ENCODE measurements at places on chromosomes 12 and 14.
A peak's percentile ranks its signal among the peaks of the same experiment; 100 is the strongest.

DNA sequence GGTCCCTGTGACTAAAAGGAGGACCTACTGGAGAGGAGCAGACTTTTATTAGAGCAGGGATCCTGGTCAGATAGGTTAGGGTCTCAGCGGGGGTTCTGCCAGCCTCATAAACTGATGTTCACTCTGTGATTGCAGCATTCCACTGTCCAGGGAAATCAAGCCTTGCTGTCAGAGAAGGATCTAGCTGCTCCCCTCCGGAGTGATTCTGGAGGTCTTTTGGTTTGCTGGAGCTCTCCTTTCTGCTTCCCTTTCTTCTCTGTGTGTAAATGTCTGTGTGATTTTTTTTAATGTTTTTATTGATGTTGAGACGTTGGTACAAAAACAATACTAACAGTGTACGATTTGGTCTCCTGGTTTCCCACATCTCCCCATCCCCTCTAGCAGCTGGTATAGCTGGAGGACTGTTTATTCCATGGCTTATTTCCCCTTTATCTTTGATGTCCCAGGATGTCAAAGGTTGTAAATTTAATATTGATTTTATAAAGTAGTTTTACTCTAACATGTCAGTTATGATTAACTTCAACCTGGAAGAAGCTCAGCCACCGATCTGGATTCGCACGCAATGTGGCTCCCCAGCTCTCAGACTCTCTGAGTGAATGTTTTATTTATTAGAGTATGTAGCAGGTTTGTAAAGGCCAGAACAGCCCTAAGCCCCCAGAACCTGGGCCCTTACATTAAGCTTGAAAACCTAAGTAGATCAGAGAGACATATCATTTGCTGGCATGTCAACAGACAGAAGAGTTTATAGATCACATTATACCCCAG is 202.3 kb upstream of the G2E3 start:
- no peak for DNase-seq

DNA sequence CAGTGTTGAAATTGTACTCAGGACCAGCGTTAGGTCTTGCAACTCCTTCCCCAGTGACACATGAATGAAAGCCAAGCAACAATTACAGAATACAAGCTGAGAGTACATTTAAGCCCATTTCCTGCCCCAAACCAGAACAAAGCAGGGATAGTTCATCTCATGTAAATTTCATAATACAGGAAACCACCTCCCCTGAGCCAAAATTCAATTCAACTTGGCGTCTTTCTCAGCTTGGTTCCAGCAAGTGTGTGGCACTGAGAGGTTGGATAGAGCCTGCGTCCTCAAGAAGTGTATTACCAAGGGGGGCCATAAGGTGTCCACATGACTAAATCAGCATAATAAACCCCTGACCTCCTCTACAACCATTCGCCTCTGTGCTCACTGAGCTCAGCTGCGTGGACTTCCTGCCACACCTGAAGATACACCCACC is 278.9 kb upstream of the CRY1 start:
- no peak for DNase-seq

DNA sequence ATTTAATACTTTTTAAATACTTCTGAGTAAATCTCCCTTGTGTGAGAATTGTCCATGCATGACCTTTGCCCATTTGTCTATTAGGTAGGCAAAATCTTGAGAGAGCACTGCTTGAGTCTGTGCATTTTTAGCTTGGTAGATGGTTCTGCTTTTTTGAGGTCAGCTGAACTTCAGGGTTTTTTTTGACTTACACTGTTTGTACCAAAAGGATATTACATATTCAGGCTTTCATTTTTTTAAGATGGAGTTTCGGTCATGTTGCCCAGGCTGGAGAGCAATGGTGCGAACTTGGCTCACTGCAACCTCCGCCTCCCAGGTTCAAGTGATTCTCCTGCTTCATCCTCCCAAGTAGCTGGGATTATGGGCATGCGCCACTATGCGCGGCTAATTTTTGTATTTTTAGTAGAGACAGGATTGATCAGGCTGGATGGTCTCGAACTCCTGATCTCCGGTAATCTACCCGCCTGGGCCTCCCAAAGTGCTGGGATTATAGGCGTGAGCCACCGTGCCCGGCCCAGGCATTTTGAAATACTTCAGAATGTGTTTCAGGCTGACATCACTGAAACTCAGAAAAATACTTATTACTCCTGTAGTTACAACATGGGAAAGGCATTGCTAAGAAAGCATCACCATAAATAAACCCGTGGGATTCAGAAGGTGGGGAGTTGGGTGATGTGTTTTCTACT is 11.1 kb downstream of the RASSF3 start:
- DNase-seq = peak; percentile 56

GRCh38 chr14:92475451-92476187 is 38.0 kb upstream of the RIN3 start:
- DNase-seq = peak; percentile 98

DNA sequence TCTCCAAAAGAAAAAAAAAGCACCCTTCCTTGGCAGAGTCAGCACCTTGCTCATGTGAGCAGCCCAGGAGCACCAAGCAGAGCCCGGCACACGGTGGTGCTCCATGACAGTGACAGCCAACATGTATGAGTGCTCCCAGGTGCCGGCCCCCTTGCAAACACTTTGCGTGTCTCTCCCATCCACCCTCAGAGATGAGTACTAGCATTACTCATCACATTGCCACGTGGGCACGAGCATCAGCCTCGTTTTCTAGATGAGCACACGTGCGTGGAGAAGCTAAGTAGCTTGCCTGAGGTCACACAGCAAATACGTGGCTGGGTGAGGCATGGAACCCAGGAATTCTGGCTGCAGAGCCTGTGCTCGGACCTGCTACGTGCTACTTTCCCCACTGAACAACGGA is 177.9 kb upstream of the PRMT8 start:
- no peak for DNase-seq

GRCh38 chr14:22820731-22821130 is 5.5 kb upstream of the SLC7A7 start:
- DNase-seq = no peak

- DNase-seq = no peak
Observed at GRCh38 chr12:27148373-27148772, 66.0 kb upstream of the C12orf71 start.

DNA sequence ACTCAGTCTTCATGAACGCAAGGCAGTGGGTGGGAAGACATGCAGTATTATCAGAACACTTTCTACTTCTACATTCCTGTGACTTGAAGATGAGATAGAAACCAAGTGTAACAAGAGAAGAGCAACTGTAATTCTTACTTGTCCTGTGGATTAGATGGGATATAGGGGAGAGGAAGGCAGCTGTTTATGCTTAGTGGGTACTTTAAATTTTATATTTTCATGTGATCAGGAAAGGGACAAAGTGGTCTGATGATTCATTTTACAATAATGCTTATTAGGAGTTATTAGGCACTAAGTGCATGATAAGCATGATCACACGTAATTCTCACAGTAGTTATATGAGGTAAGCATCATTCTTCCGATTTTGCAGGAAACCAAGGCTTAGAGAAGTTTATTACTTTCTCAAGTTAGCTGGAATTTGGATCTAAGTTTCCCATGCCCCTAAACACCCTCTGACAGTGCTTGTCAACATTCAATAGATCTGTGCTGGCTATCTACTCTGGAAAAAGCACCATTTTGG is 52.7 kb downstream of the PTGER2 start:
- no peak for DNase-seq

- DNase-seq = no peak
Observed at GRCh38 chr14:54094765-54095164, 138.1 kb upstream of the BMP4 start.

DNA sequence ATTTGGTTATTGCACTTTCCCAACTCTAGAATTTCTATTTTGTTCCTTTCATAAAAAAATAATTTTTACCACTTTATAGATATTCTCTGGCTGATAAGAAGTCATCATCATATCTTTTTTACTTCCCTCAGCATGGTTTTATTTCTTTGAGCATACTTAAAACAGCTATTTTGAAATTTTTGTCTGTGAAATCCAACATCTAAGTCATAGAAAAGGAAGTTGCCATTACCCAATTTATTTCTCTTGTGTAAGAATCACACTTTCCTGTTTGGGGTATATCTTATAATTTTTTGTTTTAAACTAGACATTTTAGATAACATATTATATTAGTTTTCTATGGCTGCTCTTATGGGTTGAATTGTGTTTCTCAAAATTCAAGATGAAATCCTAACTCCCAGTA is 400.2 kb upstream of the OR4E1 start:
- DNase-seq = peak; percentile 66

DNA sequence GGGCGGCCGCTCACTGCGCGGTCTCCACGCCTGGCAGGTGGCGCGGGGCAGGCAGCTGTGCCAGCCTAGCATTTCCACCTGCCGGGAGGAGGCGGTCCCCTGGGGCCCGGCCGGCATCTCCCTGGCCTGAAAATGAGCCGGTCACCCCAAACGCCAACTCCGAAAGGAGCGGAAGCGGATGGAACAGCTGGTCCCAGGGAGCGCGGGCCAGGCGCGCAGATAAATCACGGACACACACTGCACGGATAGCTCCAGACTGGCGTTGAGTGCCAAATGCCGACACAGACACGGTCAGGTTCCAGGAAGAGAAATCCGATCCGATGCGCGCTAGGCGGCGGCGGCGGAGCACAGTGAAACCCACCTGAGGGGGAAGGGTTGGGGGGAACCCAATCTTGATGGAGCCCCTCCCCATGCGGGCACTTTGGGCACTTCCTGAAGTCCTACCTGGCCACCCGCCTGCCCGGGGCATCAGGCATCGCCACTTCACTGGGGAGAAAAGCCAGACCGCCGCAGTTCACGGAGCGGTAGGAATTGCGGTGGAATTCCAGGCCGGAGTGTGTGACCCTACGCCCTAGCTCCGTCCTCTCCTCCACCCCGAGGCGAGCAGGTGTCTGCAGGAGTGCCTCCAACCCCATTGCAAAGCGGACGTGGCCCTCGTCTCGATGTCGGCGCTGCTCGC is 624 bp upstream of the PLEKHD1 start:
- no peak for DNase-seq
